ENCODE measurements at places on chromosomes 12 and 14.

GRCh38 chr12:131348646-131349045 is 362.2 kb upstream of the SFSWAP start:
- no peak for DNase-seq

- DNase-seq: no peak
Measured at GRCh38 chr12:24600996-24601395, 347.9 kb downstream of the BCAT1 start.

- no peak for DNase-seq
Measured at GRCh38 chr12:121465921-121466793, 66.2 kb downstream of the RNF34 start.

- no peak for DNase-seq
Measured at GRCh38 chr14:95545515-95546168, 10.8 kb downstream of the GLRX5 start.

GRCh38 chr12:122215771-122216170 is 10.1 kb downstream of the DIABLO start:
- DNase-seq: no peak

GRCh38 chr12:68638721-68639395 is 28.2 kb downstream of the RAP1B start:
- no peak for DNase-seq

DNA sequence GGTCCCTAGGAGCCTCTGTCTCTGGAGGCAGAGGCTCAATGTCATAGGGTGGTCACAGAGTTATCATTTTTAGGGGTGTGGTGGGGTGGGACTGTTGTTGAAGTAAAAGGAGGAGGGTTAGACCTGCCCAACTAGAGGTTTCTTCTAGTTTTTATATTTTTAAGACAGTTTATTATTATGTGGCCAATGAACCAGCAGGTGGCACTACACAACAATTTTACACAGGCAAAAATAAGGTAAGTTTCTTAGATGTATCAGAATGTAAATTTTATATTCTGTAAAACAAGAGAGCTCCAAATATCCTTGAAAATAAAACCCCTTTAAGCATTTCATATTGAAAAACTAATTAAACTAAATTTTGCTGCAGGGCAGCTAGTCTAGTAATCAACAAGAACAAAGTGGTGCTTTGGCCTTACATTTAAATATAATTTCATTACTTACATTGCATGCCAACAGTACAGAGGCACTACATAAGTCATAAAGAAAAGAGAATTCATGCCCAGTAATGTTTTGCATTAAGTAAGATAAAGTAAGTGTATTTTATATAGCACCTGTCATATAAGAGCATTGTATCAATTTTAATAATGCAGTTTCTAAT is 22.2 kb upstream of the OVCH1 start:
- DNase-seq: no peak

GRCh38 chr12:131923260-131923659 is 5.8 kb upstream of the PUS1 start:
- DNase-seq: no peak

- DNase-seq: peak; percentile 19
Measured at GRCh38 chr12:53048780-53049401, 974 bp upstream of the TNS2 start.

- DNase-seq: no peak
Measured at GRCh38 chr12:105733579-105733978, 403.1 kb downstream of the C12orf75 start.

DNA sequence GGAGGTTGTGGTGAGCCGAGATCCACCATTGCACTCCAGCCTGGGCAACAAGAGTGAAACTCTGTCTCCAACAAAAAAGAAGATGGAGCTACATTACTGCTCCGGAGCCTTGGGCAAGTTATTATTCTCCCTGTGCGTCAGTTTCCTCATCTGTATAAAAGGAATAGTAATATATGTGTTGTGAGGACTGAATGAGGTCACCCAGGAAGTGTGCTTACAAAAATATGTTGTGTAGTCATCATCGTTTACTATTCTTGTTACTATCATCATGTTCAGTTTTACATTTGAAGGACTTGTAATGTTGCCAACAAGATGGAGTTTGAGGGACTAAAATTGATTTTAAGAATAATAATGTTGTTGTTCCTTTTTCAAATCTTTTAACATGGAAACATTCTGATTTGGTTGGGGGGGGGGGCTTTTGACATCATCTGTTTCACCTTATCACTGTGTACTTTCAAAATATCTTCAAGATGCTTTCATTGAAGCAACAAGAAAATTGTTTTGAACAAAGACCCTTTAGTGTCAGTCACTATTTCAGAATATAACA is 156.8 kb downstream of the PDE3A start:
- no peak for DNase-seq

GRCh38 chr14:49972823-49973222 is 79.9 kb downstream of the ARF6 start:
- DNase-seq: no peak

DNA sequence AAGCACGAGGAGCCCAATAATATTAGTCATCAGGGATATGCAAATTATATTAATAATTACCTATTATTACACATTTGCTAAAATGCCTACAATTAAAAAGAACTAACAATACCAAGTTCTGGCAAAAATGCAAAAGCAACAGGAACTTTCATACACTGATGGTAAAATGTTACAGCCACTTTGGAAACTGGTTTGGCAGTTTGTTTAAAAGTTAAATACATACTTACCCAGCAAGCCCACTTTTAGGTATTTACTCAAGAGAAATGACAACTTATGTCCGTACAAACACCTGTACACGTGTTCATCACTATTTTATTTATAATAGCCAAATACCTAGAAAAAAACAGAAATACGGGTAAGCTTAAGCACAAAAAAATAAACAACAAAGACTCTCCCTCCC is 17.0 kb downstream of the WDR89 start:
- DNase-seq: no peak

DNA sequence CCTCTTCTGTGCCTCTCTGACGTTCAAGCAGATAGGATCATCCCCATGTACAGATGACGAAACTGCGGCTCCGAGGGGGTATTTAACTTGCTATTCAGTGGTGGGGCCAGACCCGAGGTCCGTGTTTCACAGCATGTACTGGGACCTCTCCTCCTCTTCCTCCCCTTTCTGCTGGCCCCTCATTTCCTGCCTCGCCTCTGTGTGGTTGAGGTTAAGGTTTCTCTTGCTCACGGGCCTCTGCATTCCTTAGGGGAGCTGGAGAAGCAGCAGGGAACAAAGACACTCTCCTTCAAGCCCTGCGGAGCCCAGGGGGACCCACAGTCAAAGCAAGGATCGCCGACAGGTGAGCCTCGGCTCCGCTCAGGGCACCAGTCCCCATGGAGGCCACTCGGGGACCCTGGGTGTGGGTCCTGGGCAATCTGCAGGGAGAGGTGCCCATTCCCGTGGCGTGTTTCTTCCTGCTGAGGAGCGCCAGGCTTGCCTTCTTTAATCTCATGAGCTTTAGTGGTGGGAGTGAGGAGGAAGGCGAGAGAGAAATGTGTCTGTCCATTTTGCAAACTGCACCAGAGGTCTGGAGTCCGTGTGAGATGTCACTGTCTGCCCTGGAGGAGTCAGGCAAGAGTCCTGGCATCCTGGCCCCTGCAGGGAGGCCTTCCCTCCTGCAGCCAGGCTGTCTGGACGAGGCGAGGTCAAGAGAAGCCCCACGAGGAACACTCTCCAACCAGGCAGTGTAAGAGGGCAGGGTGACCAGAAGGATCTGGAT is 45.0 kb downstream of the SLC6A12 start:
- DNase-seq: no peak

GRCh38 chr14:86788224-86788623 is 1204.8 kb downstream of the GALC start:
- DNase-seq: no peak

DNA sequence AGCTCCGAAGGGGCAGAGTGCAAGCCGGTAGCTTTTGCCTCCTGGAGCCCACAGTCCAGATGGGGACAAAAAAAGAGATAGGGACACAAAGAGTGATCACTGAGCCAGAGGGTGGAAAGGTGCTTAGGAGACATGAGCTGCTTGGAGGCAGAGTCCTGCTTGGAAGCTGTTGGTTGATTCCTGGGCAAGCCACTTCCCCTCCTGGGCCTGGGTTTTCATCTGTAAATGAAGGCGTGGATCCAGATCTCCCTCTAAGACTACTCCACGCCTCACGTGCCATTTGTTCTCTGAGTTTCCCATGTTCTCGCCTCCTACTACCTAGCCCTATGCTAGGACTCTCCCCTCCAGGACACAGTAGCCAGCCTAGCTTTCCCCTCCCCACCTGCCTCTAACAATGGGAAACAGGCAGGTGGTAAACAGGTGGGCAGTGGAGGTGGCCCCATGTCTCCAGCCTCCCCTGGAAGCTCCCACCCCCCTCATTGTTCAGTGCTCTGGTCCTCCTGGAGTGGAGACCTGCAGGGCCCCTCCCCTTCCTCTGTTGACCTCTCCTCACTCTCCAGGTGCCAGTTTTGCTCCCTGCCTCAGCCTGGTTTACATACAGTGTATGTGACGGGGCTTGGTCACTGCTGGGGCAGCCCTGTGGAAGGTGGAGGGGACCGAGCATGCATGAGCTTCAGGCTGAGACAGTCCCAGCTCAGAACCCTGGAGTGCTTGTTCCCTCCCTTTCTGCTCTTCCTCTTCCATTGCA is 3.8 kb downstream of the SERPINA3 start:
- no peak for DNase-seq

DNA sequence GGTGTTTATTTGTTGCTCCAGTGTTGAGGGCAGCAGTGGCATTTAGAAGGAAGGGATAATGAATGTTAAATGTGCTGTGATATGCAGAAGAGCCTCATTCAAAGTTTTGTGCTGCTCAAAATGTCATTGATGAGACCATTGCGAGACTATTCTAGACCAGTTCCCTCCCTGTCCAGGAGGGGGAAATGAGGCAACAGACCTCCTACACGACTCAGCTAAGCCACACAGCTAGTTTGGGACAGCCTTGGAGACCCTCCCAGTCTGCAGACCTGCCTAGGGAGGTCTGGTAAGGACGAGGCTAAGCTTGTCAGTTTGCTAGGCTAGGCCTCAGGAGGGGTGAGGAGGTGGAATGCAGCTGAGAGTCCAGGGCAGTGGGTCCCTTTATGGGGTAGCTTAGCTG is 116.0 kb downstream of the NRXN3 start:
- DNase-seq: no peak

GRCh38 chr12:6775185-6776174 is 3.2 kb downstream of the LAG3 start:
- DNase-seq: no peak

DNA sequence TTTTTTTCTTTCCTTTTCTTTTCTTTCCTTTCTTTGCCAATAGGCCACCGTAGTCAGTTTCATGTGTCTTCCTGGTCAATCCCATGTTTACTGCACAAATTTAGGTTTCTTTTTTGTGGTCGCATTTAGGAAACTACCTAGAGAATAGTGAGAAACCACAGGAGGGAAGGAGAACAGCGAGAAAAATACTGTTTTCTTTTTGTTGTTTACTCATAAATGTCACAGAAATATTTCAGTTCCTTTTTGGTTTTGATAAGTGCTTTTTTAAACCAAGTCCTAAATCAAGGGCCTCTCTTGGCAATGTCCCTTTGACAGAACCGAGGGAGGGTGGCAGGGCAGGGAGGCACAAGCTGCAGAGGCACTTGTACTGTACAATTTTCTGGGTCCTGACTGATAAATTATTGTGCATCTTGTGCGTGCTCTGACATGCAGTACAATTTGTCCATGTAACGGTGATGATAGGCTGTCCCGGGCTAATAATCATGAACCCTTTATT is 326.1 kb downstream of the CACNA1C start:
- DNase-seq: no peak

GRCh38 chr12:100375038-100375735 is 18.3 kb downstream of the SLC17A8 start:
- DNase-seq: peak; percentile 77

DNA sequence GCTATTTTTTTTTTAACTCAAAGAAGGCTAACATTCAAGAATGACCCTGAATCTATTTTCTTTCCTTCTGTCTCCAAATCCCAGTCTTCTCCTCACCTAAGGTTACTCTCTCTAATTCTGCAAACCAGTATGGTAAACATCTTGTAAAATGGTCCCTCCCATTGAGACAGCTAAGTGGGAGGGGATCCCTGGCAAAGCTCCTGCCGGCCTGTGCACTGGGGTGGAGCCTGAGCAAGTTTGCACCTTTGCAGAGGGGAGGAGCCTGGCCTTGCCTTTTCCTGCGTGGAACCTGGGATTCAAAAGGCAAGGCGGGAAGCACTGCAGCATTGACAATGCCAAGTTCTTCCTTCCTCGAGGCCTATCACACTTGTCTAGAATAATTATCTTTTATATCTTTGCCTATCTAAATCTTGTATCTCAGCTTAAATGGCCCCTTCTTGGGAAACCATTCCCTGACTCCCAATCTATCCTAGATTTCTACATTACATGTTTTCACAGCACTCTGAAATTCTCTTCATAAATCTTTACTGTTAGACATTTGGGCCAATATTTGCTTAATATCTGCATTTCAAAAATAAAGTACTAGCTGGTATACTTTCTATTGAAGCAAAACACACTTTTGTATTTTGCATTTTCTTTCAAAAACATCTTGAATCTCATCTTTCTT is 83.0 kb downstream of the EPS8 start:
- DNase-seq: no peak

GRCh38 chr12:84089356-84089755 is 823.2 kb downstream of the SLC6A15 start:
- DNase-seq: no peak

Measured in dorsolateral prefrontal cortex (tissue), 122 donors.